ENCODE measurements at places on chromosomes 1 and 21.

DNA sequence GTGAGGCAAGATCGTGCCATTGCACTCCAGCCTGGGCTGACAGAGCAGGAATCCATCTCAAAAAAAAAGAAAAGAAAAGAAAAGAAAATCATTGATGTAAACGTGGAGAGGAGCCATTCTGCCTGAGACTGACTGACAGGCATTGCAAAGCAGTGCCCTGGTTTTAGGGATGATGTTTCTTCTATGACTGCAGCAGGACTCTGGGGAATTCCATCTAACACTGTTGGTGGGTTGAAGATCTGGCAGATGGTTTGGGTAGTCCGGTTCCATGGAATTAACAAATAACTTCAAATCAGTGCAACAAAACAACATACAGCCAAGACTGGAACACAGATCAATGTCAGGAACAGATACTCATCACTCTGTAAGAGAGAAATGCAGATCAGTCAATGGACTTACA, 17.8 kb upstream of the LAMC2 start:
- no peak for DNase-seq

DNA sequence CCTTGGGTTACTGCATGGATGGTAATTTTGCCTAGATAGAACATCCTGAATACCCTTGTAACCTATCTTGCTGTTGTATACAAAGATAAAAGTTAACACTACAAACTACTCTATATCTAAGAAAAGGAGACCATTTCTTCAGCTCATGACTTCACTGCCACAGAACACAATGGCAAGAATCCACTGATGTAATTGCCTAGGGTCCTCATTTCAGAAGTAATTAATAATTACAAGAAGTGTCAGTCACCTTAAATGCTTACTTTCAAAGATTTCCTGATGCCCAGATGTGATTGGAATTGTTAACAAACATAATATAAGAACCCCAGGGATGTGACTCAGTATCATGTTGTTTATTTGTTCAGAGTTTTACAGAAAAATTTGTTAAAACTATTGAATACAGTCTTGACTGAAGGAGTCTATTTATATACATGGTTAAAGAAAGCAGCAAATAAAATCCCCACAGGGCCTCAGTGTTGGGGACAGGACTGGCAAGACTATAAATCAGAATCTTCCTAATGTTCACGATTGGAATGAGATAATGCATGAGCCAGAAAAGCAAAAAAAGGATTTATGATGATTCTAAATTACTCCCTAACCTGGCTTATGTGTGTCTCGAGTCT, 83.9 kb downstream of the CRB1 start:
- DNase-seq = no peak

- DNase-seq = no peak
Observed at GRCh38 chr21:25459365-25459764, 147.9 kb downstream of the MRPL39 start.

DNA sequence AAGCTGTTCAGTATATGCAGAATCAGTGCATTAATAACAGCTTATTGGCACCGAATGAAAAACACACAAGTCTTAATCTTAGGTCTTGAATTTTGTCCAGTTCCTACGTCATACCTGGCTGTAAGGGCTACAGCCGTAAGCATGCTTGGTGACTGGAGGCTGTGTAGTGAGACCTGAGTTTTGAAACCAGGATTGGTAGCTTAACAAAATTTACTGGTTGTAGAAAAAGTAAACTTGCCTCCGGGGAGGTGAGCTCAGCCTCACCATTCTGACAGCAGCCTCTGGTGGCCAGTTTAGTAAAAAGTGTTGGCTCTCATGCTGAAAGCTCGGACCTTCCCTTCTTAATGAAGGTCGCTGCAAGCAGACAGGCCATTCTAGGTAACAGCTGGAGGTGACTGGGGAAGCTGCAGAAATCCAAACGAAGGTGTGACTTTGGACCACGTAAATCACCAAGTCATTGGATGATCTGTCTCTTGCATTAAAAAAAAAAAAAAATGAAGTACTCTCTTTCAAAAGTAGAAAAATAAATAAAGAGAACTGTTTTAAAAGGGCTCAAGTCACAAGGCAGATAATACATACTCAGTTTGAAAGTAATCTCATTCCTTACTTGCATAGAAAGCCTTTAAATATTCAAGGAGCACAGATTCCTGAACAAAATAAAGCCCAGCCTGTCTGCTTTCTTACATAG, 48.9 kb downstream of the HLCS start:
- peak; percentile 31 for DNase-seq

GRCh38 chr1:14190508-14190907, 408.0 kb upstream of the KAZN start:
- DNase-seq = no peak

DNA sequence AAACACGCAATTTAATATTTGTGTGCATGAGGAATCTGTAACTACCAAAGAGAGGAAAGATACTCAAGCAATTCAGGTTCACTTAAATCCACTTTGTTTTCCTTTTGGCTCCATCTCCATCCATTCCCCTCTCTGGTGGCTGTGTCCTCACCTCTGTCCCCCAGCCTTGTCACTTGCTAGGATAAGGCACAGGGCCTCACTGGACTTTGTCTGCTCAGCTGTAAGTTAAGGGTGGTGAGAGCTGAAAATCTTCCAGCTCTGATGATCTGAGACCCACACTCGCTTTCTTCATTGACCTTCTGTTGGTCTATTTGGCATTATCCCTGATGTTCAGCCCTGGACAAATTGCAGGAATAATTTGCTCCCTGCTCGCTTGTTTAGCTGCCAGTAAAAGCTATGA, 56.5 kb downstream of the RHOU start:
- no peak for DNase-seq

GRCh38 chr1:201545851-201546492, 7.0 kb downstream of the NAV1 start:
- no peak for DNase-seq

GRCh38 chr1:10745886-10746455, 50.5 kb downstream of the CASZ1 start:
- DNase-seq = no peak

- DNase-seq = no peak
Observed at GRCh38 chr1:201251411-201251810, 31.9 kb upstream of the PKP1 start.

DNA sequence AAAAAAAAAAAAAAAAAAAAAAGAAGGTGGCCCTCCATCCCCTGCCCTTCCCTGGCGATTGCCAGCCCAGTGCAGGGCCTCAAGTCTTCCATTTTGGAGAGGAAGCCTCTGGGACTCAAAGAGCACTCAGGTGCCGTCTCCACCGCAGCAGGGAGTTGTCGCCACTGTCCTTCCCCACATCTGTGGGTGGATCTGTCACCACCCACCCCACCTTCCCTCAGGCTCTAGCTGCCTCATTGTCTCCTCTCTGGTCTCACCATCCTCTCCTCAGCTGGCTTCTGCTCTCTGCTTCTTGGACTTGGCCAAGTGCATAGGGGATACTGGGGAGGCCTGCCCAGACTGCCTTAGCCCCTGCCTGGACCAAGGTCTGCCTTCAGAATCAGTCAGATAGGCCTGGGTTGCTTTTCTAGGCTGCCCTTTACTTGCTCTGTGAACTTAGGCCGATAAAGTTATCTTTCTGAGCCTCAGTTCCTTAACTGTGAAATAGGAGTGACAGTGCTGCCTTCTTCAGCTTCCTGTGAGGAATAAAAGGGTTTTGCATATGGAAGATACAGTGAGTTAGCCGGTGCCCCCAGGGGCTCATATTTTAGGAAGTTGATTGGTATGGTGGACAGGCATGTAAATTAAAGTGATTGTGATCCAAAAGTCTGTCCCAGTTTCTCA, 15.8 kb downstream of the RCC1 start:
- no peak for DNase-seq

GRCh38 chr1:180909005-180909414, 3.7 kb upstream of the KIAA1614 start:
- DNase-seq = no peak

GRCh38 chr21:33731447-33731846, 89.1 kb downstream of the ITSN1 start:
- no peak for DNase-seq

GRCh38 chr1:7334475-7335035, 436.5 kb upstream of the VAMP3 start:
- no peak for DNase-seq

DNA sequence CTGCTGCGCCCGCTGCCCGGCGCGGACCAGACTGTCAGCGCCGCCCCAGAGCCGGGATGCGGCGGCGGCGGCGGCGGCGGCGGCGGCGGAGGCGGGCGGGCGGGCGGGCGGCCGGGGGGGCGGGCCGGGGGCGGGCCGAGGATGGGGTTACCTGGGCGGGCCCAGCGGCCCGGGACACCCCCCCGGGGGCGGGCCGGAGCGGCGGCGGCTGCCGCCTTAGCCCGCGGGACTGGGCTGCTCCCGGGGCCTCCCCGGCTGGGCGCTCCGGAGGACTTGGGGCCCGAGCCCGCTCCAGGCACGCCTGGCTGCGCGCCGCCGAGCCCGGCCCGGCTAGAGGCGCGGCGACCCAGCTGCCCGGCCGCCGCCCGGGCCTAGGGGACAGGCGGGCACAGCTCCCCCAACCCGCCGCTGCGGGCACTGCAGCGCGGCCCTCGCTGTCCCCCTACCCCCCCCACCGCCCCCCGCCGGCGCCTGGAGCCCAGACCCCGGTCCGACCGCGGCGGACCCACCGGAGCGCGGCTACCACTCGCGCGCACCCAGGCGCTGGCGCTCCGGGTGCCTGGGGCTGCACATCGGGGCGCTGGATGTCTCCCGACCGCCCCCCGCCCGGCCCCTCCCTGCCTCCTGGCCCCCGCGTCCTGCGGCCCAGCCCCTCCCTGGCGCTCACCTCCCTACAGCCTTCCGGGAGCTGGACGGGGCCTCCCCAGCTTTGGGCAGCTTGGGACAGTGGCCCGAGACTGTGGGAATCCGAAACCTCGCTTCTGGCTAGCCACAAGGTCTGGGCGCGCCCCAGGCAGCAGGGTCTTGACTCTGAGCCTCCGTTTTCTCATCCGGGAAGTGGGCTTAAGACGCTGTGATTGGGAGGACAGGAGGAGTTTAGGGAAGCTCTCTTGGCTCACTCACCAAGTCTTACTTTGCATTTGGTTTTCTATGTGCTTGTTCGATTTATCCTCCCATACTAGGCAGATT, at the start of gene WNT4:
TSS of gene WNT4 (minus strand) at position 33 of the 969 bp plus-strand sequence. CDS start 175 bp downstream, outside the sequence.
- no peak for DNase-seq

DNA sequence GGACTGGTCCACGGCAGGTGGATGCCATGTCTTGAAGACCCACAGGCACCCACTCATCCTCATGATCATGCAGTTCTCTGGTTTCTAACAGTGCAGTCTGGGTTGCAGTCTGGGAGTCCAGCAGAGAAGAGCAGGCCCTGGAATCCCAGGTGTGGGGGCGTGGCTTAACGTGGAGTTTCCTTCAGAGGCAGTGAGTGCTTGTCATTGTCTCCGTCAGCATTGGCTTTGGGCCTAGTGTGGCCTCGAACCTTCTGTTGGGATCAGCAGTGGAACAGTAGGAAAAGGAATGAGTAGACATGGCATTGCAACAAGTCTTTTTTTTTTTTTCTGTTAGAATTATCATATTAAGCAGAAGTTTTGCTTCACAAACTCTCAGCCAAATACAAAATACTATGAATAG, 12.8 kb downstream of the LGALS8 start:
- no peak for DNase-seq

Measured in fibroblast of the conjunctiva (primary cell).